NCI-H1930 (cell line): ENCODE measurements at places on chromosomes 1 and 21.

- no peak for DNase-seq
Observed at GRCh38 chr1:1782399-1783221, 4.3 kb upstream of the NADK start.

DNA sequence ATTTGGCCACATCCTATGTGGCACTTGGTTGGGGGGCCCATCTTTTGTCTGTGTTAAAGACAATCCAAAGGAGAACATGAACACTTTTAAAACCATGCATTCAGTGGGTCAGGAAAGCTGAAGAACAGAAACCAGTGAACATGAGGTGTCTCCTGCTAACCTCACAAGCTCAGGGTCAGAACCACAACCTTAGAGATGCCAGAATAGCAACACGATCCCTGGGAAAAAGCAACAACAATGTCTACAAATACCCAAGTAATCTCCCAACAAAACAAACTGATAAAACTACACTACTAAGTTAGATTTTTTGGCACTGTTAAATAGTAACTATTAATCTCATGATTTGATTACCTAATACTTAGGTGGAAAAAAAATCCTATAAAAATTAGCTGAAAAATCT, 34.1 kb upstream of the GNG4 start:
- DNase-seq: no peak

- peak; percentile 57 for DNase-seq
Observed at GRCh38 chr1:151710187-151710840, 6.3 kb downstream of the CELF3 start.

DNA sequence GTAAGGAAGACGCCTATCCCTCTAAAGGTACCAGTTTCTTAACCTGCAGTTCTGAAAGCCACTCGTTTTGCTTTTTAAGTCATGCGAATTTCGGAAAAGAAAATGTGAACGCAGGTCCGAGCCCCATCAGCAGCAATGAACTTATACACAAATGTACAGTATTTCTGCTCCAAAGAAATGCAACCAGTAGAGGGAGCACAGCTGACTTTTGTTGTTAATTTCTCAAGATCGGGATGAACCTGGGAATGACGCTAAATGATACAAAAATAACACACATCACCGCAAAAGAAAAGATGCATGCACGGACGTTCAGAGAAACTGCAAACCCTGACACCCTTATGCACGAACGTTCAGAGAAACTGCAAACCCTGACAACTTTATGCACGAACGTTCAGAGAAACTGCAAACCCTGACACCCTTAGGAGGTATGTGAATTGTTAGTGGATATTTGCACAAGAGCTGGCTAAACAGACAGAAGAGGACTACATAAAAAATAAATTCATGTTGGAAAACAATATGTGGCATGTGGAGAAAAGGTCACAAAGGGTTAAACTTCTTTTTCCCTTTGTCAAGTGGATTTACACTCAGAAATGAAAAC, 3.5 kb upstream of the TIAM1 start:
- no peak for DNase-seq

DNA sequence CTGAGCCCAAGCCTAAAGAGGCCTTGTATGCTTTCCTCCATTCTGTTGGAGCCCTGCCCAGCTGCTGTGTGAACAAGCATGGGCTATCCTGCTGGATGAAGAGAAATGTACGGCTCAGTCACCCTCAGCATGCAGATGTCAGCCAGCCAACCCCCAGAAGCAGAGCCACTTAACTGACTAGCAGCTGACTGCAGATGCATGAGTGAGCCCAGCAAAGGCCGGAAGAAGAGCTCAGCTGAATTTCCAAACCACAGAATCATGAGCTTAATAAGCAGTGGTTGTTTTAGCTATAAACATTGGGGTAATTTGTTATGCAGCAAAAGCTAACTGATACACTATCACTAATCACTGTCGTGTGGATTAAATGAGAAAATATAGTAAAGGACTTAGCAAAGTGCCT, 39.0 kb downstream of the FOXO6 start:
- DNase-seq: no peak

DNA sequence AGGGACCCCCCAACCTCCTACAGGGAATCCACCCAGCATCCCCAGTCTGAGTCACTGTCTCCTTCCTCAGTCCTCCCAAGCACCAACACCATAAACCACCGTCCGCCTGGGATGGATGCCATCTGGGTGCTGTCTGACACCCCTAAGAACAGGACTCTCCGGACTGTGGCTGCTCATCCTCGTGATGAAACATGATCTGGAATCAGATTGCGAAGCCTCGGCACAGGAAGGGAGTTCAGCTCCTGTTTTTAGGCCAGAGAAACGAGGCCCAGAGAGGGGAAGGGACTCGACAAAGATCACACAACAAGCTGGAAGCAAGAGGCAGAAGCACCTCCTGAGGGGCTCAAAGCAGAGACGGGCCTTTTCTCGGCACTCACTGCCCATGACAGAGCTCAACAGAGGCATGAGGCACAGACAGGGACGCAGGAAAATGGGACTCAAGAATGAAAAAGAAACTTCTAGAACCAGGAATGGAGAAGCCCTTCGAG, 8.4 kb downstream of the KCNN3 start:
- no peak for DNase-seq

GRCh38 chr1:93815366-93816110, 63.5 kb downstream of the DNTTIP2 start:
- DNase-seq: no peak

DNA sequence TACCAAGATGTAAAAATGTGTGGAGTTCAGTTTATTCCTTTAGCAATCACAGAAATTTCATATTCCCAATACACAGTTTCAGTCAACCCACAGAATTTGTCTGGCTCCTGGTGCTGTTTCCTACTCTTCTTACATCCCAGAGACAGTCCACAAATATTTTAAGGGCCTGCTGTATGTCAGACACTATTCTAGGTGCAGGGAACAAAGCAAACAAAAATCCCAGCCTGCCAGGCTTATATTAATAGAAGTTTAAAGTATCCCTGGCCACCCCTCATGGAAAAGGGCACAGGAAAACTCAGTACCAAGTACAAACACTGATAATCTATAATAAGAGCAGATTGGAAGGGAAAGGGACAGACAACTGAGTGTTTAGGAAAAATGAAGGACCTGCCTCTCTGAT, 194.8 kb downstream of the ZP4 start:
- DNase-seq: no peak

- no peak for DNase-seq
Observed at GRCh38 chr1:68706639-68707317, 209.9 kb upstream of the DEPDC1 start.

- DNase-seq: no peak
Observed at GRCh38 chr1:169999331-169999741, 75.2 kb downstream of the KIFAP3 start.

DNA sequence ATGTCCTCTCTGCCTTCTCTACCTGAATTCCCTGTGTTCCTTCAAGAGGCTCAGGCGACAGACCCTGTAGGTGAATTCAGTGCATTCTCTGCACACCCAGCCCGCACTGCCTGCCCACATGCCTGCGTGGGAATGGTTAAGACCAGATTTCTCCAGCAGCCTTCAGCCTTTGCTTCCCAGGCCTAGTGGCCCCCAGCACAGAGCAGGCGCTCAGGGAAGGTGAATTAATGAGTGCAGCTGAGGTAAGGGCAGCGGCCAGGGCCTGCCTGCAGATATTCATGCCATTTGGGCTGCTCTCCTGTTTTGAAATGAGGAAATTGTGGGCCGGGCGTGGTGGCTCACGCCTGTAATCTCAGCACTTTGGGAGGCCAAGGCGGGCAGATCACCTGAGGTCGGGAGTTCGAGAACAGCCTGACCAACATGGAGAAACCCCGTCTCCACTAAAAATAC, 45.5 kb downstream of the IER5 start:
- no peak for DNase-seq

DNA sequence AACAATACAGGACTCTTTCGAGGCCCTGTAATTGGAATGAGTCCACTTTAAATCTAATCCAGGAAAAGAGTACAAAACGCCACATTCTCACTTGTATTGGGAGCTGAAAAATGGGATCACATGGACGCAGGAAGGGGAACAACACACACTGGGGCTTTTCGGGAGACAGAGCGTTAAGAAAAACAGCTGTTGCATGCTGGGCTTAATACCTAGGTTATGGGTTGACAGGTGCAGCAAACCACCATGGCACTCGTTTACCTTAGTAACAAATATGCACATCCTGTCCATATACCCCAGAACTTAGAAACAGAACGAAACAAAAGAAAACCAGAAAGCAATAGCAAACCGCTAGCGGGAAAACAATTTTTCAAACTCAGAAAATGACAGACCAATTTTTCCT, 1532.7 kb upstream of the TPTE start:
- no peak for DNase-seq

- DNase-seq: no peak
Observed at GRCh38 chr1:153985341-153985912, 712 bp downstream of the RAB13 start.

GRCh38 chr1:29747196-29747595, 510.9 kb downstream of the PTPRU start:
- no peak for DNase-seq

GRCh38 chr21:33434770-33435360, 31.7 kb downstream of the IFNGR2 start:
- DNase-seq: no peak

GRCh38 chr1:232904566-232904965, 45.8 kb upstream of the NTPCR start:
- DNase-seq: no peak

DNA sequence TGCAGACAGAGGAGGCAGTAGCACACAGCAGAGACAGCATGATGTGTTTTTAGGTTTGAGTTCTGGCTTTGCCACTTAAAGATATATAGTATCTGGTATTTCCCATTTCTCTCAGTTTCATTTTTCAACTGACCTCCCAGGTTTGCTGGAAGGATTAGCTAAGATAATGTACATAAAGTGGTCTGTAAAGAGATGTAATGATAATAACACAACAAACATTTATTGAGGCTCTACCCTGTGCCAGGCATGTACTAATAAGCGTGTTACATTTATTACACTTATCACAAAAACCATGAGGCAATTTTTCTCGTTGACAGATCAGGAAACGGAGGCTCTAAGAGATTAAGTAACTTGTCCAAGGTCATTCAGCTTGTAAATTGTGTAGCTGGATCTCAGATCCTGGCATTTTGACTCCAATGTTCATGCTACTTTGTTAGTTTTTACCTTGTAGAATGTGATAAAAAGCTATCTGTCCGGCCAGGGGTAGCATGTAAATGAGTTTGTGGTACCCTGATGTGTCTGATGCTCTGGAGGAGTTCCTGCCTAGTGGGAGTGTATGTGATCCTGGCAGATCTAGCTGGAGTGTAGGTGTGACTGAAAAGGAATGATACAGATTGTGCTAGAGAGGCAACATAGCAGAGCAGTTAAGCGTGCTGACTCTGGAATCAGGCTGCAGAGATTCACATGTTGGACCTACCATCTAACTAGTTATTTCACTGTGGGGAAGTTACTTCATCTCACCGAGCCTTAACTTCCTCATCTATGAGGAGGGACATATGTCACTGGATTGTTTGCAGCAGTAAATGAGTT, 146.6 kb downstream of the VPS13D start:
- DNase-seq: no peak

- DNase-seq: no peak
Observed at GRCh38 chr1:213122514-213122929, 71.5 kb downstream of the RPS6KC1 start.

- no peak for DNase-seq
Observed at GRCh38 chr1:46755121-46755520, 36.2 kb upstream of the EFCAB14 start.

GRCh38 chr1:149997585-149998262, 12.8 kb downstream of the OTUD7B start:
- DNase-seq: no peak

GRCh38 chr1:157304271-157304670, 166.1 kb upstream of the ETV3 start:
- DNase-seq: no peak

GRCh38 chr1:65284229-65284628, 25.1 kb upstream of the DNAJC6 start:
- no peak for DNase-seq

DNA sequence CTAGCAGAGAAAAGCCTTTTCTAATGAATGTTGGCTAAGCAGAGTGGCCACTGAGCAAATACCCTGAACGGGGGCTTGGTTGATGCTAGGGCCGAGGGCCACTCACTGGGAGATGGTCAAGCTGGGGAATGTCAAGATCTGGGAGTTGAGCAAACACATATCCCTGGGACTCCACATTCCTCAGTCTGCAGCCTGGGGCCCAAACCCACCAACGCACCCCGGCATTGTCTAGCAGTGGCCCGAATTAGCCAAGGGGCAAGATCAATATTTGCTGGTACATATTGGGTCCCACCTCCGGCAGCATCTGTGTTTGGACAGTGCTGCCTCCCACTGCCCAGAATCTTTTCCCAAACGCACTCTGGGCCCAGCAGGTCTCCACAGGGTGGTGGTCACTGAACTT, 144.1 kb downstream of the TRABD2B start:
- no peak for DNase-seq

DNA sequence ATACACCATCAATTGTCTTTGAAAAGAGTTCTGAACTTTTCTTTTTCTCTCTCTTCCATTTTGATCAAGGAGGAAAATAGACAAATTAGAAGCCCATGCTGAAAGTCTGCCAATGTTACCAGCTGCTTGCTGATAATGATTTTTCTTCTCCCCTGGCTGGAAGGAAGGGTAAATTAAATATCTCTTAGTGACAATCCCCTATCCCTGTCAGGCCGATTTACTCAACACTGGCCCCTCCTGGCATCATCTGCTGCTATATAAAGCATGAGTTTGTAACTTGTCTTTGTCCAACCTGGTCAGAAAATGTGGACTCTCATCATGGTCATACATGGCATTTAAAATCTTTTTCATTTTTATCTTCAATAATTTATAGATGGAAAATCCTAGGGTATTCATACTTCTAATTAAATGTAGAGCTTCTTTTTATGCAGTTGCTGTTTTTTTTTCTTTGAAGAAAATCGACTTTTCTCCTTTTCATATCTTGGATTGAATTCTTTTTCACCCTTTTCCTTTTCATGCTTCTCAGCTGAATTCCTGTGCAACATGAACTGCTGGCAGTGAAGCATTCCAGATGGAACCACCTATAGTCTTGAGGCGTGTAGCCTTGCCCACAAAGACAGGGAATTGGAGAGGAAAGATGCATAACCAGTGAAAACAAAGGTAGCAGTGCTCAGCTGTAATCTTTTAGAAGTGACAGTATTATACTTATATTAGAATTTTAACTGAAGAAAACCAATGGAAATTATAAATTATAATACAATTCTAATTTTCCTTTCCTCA, 214.7 kb upstream of the PTGFR start:
- no peak for DNase-seq

DNA sequence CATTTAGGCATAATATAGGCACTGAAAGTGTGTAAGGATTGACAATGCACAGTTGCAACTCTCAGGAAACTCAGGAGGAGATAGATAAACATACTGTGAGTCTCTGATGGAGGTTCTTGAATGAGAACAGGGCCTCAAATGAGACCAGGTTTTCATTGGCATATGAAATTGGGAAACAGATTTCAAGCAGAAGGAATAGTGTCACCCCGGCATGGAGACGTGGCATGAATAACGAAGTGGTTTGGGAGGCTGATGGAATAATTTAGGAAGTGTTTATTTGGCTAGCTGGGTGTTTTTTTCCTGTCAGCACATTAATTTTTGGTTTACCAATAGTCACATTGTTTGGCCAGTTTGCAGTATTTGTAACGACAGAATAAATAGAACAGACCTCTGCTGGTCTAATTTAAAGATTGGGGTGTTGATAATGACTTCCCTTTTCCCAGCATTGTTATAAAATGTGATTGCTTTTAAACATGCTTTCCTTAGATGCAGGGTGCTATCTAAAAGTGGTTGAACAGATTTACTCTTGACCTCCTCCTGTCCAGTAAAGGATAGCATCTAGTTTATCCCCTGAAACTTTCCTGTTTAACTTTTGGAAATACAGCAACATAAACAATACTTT, 132.0 kb downstream of the C1orf21 start:
- DNase-seq: no peak
